ENCODE measurements at places on chromosomes 2 and 18.
A peak's percentile ranks its signal among the peaks of the same experiment; 100 is the strongest.

- DNase-seq = peak; percentile 43
Measured at GRCh38 chr2:168639441-168639898, 163.0 kb upstream of the NOSTRIN start.

DNA sequence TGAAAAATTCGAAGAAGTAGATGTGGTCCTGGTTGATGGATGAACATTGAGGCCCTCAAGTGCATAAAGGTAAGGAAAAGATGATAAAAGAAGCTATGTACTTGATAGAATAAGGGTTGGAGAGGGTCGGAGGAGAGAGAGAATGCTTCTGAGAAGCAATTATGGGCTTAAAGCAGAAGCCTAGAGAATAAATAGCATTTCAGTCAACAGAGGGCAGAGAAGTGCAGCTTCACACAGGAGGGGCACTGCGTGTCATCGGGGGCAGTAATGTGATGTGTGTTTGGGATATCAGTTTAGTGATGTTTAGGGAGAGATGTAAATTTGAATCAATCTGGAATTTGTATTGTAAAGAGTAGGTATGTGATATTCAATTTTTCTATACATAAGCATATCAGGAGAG is 334.5 kb downstream of the PIK3C3 start:
- no peak for DNase-seq

DNA sequence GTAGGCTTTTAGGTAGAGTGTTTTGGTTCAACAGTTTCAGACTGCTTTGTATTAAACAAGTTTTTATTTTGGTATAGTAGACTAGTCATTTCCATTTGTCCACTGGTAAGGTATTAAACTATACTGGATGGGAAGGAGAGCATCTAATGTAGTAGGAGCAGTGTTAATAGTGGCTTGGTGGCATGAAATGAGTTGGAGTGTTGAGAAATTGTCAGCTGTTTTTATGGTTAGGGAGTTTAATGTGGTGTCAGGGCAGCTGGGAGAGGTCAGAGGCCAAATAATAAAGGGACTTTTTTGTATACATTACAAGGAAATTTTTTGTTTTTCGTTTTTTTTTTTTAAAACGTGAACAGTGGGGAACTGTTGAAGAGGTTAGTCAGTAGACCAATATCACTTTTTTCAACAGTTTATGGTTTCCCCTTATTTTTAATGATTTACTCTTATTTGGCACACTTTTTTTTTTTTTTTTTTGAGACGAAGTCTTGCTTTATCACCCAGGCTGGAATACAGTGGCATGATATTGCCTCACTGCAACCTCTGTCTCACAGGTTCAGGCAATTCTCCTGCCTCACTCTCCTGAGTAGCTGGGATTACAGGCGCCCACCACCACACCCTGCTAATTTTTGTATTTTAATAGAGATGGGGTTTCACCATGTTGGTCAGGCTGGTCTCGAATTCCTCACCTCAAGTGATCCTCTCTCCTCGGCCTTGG is 21.2 kb downstream of the ACTR3 start:
- DNase-seq = no peak

DNA sequence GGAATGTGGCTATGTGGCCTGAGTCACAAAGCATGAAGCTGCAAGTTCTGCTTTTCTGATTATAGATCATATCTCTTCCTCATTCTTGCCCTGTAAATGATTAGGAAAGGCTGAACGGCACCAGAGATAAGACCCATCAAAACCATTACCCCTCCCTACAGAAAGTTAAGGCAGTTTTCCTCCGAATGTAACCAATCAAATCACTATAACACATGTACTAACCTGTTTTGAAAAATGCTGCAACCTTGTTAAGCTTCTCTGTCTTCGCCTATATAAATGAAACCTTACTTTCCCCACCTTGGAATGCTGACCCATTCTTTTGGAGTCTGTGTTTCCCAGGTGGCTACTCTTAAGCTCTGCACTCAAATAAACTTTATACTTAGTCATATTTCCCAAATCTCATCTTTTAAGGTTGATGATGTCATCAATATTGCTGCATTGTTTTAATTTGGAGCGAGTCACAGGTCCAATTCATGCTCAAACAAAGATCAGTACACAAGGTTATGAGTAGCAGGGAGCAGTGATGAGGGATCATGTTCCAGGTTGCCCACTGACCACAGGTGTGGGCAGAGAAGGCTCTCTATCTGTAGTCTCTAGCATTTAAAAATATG is 662.3 kb downstream of the IRS1 start:
- DNase-seq = no peak

DNA sequence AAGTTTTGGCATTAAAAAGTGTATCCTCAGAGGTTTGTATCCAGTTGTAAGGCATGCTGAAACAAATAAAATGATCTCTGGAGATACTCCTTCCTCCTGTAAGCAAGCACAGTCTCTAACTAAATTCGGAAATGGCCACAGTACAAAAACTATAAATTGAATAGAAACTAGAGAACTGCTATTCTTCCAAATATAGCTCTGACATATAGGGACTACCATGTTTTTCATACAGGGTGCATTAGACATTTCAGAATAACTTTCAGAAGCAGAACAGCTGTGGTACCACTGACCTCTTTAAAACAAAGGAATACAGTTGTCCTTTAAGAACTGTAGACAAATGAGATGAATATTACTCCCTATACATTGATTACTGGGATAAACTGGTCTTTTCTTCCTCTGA is 568.5 kb downstream of the ARHGAP15 start:
- DNase-seq = no peak

GRCh38 chr2:26457251-26457666 is 20.7 kb downstream of the OTOF start:
- no peak for DNase-seq

DNA sequence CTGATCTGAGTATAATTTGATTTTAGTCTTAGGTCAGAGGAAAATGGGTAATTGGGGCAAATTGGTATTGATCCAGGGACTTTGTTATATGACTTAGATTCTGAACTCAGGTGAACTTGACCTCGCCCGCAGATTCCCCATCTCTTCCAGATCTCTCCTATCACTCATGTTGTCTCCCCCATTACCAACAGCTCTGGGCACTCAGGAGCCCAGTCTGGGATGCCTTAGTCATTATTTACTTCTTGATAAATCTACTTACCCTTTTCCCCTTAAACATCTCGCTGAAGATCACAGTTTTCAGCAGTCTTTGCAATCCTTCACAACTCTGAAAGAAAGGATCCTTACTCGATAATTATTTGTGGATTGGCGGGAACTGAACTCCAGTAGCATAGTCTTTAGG is 19.6 kb upstream of the HNMT start:
- DNase-seq = no peak

DNA sequence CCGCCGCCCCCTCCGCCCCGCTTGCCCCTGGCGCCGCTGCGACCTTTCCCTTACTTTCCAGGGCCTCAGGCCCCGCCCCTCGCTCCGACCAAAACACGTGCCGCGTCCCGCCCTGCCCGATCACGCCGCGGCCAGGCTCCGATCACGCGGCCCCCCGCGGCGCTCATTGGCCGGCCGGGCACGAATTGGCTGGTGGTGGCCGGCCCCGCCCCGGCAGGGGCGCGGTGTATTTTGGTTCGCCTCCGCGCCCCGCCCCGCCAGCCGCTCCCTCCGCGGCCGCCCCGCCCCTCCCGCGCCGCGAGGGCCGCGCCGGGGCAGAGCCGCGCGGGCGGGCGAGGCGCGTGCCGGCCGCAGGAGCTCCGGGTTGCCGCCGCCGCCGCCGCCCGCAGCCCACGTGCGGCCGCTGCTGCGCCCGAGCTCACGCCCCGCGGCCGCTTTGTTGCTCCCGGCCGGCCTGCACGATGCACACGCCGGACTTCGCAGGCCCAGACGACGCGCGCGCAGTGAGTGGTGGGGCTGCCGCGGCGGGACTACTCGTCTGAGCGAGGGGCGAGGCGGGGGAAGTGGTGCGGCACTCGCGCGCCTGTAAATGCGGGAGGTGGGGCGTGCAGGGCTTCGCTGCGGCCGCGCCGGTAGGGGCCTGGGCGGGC is at the start of gene KLF11:
KLF11 (plus strand) TSS at position 295 of the 650 bp plus-strand sequence; CDS start at position 462, 167 bp downstream.
- DNase-seq = peak; percentile 96

DNA sequence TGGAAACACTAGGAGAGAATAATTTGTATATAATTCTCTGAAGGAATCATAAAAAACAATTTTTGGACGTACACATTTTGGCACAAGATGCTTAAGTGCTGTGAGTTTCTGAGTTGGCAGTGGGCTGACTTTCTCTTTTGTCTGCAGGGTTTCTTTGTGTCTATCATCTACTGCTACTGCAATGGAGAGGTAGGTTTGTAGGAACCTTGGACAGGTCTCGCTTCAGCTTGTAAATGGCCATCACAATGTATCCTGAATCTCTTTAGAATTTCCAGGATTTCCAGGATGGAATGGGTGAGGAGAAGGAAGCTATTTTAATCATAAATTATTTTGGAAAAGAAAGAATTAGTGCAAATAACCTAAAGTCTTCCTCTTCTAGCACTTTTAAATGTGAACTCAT is 83.9 kb downstream of the PTH2R start:
- no peak for DNase-seq

- no peak for DNase-seq
Measured at GRCh38 chr2:112996635-112997034, 8.6 kb upstream of the IL36A start.

- no peak for DNase-seq
Measured at GRCh38 chr2:108287169-108287568, 1.5 kb upstream of the SULT1C2 start.

DNA sequence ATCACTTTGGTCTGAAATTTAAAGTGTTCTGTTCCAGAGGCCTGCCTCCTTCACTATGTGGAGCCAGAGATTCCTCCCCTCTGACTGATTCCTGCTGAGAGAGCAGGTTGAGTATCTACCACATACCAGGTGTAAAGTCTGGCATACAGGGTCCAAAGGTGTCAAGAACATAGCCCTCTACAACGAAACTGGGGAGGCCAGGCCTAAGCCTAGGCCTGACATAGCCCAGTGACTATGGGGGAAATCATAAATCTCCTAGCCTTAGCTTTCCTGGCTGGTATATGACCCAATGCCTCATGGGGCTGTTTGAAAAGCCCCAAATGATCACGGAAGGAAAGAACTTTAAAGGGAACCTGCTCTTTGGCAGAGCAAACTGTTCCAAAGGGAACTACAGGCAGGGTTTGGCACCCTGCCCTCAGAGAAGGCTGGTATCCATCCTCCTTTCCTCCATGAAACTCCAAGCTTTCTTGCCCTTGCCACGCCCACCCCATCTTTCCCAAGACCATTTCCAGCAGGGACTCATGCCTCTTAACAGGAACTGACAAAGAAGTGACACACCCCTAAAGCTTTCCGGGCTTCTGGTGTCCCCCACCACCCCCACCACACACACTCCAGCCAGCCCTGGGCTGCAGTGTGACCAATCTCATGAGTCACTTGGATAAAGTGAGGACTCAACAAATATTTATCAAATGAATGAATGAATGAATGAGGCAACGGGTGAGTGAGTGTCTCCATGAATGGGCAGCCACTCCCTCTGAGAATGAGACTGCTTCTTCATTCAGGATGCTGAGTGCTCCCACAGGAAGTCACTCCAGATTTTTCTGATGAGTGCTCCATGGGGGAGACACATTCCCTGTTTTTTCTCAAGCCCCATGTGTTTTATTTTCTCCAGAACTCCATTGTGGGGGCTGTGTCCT is 114.5 kb upstream of the STPG4 start:
- no peak for DNase-seq

DNA sequence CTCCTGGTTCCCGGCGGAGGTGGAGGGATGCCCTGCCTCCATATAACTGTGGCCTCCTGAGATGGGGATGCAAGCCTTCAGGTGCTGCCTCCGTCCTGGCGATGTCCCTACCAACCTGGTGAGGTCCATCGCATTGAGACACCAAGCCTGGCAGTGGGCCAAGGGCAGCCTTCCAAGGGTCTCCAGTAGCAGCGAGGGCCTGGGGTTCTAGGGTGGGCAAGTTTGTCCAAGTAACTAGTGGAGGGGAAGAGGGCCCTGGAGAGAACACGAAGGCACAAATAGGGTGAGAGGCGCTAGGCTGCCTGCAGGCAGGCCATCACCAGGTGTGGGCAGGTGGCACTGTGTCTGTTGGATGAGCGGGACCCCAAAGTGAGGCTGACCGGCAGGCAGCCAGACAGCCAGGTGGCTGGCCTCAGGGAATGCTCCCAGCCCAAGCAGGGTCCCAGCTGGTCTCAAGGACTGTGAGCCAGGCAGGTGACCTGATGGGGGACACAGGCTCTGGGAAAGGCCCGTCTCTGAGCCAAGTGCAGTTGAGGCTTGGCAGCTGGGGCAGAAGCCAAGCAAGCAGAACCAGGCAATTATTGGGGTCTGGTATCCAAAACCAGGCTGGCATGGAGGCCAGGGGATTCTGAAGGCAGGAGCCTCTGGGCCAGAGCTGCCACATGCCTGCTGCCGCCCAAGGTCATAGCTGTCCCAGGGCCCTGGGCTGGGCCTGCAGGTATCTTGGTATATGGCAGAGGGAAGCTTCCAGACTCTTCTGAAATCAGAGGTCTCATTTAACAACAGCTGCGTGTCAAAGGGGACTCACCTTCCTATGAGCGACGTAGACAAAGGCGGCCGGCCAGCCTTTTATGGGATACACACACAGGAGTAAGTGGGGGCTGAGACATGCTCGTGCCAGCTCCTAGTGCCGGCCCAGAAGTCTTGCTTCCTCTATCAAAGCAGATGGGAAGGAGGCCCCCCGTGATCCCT is 23.4 kb downstream of the RAMP1 start:
- DNase-seq = no peak

- DNase-seq = peak; percentile 19
Measured at GRCh38 chr2:149388120-149388816, 57.9 kb downstream of the LYPD6 start.
